ENCODE measurements at places on chromosomes 3 and 15. TPM values are rescaled to one million over a fixed set of nuclear protein-coding genes. Genes with fewer than 3 reads are reported as not detected.

GRCh38 chr15:98703126-98703685, 54.9 kb downstream of the IGF1R start:
- H3K36me3 ChIP-seq, result no peaks in the 10 kb centered on the region
- no peak overlapping the region for H3K4me3 ChIP-seq
- peaks cover 67% of the 10 kb centered on the region for H3K4me1 ChIP-seq
- no peaks in the 10 kb centered on the region for H3K27me3 ChIP-seq
- no peak for DNase-seq

DNA sequence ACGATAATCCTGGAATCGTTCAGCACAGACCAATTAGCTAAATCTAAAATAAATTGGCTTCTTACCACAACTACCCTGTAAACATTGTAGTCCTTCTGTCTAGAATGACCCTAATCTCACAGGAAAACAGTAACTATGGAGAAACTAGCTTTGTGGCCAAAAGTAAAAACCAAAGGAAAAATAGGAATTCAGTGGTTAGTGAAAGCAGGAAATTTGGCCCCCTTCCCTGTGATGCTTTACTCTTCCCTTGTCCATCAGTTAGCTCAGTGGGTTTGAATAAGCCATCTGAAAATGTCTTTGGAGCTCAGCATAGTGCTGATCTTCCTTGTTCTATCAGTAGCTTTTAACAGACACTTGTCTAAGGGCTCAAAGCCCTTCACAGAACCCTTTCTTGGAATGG, 1.6 kb downstream of the NMD3 start:
- H3K4me1 ChIP-seq, result peaks cover 45% of the 10 kb centered on the region
- peak overlapping the region; percentile 100 for H3K4me3 ChIP-seq
- no peak overlapping the region for H3K27ac ChIP-seq
- DNase-seq, result no peak
- no peaks in the 10 kb centered on the region for H3K27me3 ChIP-seq
- H3K36me3 ChIP-seq, result no peaks in the 10 kb centered on the region

DNA sequence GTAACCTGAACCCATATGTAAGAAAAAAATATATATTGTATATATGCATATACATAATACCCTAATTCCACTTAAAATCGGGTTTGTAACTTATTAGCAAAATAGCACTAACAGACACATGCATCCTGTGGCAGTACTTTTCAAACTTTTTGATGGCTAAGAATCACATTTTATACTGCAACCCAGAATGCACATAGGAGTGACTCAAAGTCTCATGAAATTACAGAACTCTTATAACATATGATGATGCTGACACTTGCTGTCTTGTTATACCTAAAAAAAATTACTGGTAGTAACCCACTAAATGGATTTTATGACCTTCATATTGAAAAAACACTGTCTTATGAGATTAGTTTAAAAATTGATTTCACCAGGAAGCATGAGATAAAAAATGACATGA, 152.4 kb upstream of the FRMD4B start:
- H3K27ac ChIP-seq, result no peak overlapping the region
- no peak for DNase-seq
- peaks cover 17% of the 10 kb centered on the region for H3K4me1 ChIP-seq
- H3K27me3 ChIP-seq, result peaks cover 6% of the 10 kb centered on the region
- no peaks in the 10 kb centered on the region for H3K36me3 ChIP-seq

- no peaks in the 10 kb centered on the region for H3K27me3 ChIP-seq
- no peak for DNase-seq
- no peaks in the 10 kb centered on the region for H3K36me3 ChIP-seq
- no peak overlapping the region for H3K4me3 ChIP-seq
Measured at GRCh38 chr15:29003840-29004233, 118.1 kb downstream of the APBA2 start.

The MORC1 gene
- total RNA-seq, result not detected

GRCh38 chr15:73956743-73957135, 30.5 kb downstream of the LOXL1 start:
- peak; percentile 20 for DNase-seq
- peaks cover 2% of the 10 kb centered on the region for H3K4me1 ChIP-seq
- H3K36me3 ChIP-seq, result no peaks in the 10 kb centered on the region
- no peak overlapping the region for H3K27ac ChIP-seq
- no peaks in the 10 kb centered on the region for H3K27me3 ChIP-seq

- no peaks in the 10 kb centered on the region for H3K27me3 ChIP-seq
- no peak for DNase-seq
- no peak overlapping the region for H3K4me3 ChIP-seq
- H3K4me1 ChIP-seq, result no peaks in the 10 kb centered on the region
- H3K27ac ChIP-seq, result no peak overlapping the region
- H3K36me3 ChIP-seq, result no peaks in the 10 kb centered on the region
Measured at GRCh38 chr3:23601091-23601822, 204.5 kb upstream of the UBE2E1 start.

- no peak overlapping the region for H3K27ac ChIP-seq
- no peak for DNase-seq
- H3K4me3 ChIP-seq, result no peak overlapping the region
Measured at GRCh38 chr15:81049835-81050234, 49.1 kb downstream of the TLNRD1 start.

DNA sequence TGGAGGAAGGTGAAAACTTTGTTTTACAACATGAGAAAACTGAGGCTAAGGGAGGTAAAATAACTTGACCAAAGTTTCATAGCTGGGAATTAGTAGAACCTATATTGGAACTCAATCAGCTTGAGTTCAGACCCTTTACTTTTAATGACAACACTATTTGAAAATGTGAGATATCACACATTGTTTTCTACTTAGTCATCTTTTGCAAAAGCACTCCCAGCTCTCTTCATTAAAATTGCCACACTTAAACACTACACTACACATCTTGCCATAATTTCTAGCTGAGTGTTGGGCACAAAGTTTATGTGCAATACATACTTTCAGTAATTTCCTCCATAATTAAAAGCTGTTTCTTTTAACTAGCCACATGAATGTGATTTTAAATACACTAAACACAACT, 230.4 kb upstream of the DCBLD2 start:
- no peak overlapping the region for H3K4me3 ChIP-seq
- no peaks in the 10 kb centered on the region for H3K27me3 ChIP-seq
- H3K36me3 ChIP-seq, result no peaks in the 10 kb centered on the region
- H3K27ac ChIP-seq, result no peak overlapping the region
